ENCODE measurements at places on chromosomes 5 and 9.

DNA sequence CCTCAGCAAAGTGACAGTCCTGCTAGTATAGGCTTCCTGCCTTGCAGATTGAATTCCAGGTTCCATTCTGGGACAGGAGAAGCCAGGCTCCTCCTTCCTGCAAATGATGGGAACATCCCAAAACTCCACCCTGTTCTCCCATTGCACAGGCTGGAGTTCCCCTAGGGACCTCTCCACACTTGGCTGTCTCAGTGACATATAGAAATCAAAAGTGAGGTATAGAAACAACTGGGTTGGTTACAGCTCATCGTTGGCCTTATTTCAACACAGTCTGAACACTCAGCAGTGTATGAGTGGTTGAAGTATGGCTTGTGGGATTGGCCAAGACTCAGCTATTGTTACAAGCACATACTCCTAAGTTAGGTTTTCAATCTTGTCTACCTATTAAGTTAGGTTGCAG, 157.8 kb upstream of the FTMT start:
- DNase-seq: no peak

DNA sequence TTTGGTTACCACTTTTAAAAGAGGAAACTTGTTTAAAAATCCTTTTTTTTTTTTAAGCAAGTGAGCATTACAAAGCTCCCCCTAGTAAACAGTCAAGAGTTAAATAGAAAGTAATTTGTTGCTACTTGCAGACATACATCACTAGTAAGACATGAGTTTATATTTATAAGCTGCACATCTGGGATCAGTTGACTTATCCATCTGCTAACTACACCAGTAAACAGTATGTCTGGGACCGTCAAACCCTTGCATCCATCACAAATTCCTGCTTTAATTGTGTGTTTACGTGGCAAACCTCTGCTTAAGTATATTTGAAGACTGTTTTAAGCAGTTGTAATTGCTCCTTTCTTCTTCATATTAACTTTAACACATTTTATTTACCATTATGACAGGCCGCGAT, 146.8 kb downstream of the EBF1 start:
- no peak for DNase-seq

DNA sequence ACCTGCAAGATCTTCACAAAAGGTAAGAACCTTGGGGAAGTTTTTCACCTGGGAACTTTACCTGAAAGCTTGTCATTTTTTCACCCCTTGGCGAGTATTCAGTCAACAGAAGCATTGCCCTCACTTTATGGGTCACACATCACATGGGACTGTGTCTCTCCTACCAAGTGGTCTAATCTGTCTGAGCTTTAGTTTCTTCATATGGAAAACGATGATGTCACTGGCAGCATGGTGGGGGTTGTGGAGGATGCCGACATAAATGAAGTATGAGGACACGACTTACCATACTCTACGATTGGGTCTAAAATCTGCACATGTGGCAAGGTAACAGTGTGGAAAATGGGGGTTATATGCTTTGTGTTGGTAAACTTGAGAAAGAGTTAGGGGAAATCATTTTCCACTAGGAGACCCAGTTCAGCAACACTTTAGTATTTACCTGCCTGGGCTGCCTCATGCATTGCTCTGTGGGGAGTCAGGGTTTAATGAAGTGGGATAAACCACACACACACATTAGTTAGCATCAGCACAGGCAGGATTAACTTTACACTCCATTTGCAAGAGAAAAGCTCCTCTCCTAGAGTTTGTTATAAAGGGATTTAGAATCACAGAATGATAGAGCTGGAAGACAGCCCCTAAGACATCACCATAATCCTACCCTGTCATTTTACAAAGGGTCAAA, 19.8 kb upstream of the PAX5 start:
- no peak for DNase-seq

DNA sequence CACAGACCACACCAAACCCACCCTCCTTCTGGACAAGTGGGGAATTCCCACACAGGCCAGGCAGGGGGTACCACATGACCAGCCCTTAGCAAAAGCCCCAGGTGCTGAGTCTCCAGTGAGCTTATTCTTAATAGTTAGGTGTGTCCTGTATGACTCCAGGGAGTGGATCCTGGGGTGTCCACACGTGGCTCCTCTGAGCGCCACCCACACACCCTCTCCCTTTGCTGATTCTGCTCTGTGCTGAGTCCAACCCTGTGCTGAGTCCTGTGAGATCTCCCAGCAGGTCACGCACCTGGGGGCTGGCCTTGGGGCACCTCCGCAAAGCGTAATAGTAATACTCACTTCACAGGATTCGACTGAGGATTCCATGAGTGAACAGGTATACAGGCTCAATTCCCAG, 12.7 kb downstream of the LRRC14B start:
- DNase-seq: no peak

DNA sequence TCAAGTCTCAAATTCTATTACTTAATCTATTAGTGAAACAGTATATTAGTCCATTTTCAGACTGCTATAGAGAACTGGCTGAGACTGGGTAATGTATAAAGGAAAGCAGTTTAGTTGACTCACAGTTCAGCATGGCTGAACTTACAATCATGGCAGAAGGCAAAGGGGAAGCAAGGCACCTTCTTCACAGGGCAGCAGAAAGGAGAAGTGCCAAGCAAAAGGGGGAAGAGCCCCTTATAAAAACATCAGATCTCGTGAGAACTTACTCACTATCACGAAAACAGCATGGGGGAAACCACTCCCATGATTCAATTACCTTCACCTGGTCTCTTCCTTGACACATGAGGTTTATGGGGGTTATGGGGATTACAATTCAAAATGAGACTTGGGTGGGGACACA, 67.9 kb upstream of the CHSY3 start:
- DNase-seq: no peak

- no peak for DNase-seq
These were observed 20.9 kb upstream of the SYNPO start for GRCh38 chr5:150619359-150620230.

DNA sequence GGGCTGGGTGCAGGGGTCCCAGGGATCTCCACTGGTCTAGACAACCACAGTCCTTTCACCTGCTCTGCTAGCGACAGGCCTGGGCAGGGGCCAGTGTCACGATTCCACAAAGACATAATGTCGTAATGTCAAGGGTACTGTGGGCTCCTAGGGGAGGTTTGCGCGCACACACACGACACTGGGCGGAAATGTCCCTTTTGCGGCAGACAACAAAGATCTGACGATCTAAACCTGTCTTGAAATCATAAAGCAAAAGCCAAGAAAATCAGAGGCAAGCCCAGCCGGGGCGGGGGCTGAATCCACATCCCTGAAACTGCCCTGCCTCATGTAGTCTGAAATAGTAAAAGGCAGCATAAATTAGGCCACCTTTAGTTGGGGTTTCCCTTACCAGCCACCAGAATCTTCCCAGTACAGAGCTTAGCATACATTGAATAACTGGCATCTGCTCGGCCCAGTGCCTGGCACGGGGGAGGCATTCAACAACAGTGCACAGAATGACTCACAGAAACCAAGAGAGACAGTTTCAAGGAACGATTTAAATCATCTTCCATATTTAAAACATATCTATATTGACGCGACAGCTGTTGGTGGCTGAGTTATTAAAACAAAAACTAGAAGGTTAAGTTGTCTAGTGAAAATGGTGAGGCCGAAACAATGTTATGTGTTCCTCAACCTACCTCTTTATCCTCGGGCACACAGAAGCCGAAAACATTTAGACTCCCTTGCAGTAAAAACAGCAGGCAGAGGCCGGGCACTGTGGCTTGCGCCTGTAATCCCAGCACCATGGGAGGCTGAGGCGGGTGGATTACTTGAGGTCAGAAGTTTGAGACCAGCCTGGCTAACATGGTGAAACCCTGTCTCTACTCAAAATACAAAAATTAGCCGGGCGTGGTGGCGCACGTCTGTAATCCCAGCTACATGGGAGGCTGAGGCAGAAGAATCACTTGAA, 151.0 kb downstream of the MYO10 start:
- no peak for DNase-seq

DNA sequence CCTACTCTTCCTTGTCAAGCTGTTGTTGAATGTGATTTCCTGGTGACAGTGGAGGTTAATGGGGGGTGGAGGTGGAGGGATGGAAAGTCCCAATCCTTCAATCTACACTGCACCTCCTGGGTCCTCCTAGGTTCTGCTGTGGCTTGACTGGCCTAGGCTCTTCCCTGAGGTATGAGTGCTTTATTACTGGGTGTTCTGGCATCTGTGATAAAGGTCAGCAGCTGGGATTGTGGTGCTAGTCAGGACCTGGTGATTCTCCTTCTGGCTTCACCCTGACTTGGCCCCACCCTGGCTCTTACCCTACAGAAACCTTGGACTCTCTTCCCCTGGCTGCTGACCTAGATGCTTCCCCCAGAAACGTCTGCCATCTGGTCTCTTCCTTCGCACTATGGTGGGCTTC, 194.3 kb downstream of the ARHGEF28 start:
- DNase-seq: no peak

GRCh38 chr9:35812025-35812602, at the start of gene SPAG8:
Gene SPAG8, minus strand, starts transcription at chr9:35812262. Its CDS starts 115 bp downstream, at chr9:35812147.
- DNase-seq: peak; percentile 98

DNA sequence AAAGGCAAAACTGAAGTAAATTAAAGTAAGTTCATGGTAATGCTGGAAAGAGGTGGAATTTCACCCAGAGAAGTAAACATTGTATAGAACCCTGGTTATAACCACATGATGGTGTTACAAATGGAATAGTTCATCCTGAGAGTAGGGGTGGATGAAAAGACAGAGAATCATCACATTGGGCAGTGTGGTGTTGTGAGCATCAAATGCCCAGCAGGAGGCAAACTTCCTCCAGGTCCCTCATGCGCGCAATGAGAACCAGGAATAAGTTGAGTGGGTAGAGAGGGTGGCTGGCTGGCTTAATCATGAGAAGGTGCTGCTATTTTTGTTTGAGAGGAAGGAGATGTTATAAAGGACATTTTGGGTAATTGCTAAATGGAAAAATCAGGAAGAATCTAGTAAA, 163.3 kb upstream of the HMHB1 start:
- peak; percentile 11 for DNase-seq

GRCh38 chr5:10775646-10776045, 14.6 kb upstream of the DAP start:
- no peak for DNase-seq

GRCh38 chr5:10420932-10421331, 20.7 kb upstream of the ROPN1L start:
- DNase-seq: no peak

GRCh38 chr9:17578911-17579793, at the start of gene SH3GL2:
Gene SH3GL2, plus strand, starts transcription at chr9:17579066.
- no peak for DNase-seq

GRCh38 chr5:150515446-150515845, 7.5 kb downstream of the NDST1 start:
- no peak for DNase-seq

DNA sequence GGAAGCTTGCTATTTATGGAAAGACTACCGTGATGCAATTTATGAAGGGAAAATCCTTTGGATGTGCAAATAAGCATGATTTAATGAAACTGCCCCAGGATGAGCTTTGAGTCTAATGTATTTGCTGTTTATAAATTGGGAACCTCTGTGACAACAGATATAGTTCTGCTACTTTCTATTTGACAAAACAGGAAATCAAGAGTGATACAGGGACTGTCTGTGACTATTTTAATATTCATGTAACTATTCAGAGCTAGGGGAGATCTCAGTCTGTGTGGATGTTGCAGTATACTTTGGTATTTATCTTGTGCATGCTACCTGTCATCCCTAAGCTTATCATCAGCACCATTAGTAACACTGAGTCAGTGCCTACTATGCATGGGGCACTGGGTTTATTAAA, 132.1 kb downstream of the PDZD2 start:
- no peak for DNase-seq

GRCh38 chr9:94900222-94901018, 173.9 kb downstream of the AOPEP start:
- no peak for DNase-seq

DNA sequence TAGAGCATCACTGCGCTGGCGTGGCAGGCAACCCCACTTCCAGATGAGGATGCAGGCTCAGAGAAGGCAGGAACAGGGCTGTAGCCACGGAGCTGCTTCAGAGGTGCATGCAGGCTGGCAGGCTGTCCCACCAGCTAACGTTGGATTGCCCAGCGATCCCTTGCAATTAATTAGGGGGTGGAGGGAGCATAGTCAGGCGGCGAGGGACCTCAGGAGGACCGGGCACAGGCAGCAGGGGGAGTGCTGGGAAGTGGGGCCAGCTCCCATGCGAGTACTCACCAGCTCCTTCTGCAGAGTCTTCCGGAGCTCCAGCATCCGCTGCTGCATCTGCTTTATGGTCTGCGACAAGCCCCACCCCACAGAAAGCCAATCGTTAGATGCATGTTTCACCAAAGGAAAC, 20.3 kb downstream of the ARPC5L start:
- no peak for DNase-seq

GRCh38 chr5:16727755-16728325, 111.0 kb upstream of the RETREG1 start:
- no peak for DNase-seq

- DNase-seq: no peak
These were observed 93.7 kb downstream of the C9orf152 start for GRCh38 chr9:110114086-110114858.

DNA sequence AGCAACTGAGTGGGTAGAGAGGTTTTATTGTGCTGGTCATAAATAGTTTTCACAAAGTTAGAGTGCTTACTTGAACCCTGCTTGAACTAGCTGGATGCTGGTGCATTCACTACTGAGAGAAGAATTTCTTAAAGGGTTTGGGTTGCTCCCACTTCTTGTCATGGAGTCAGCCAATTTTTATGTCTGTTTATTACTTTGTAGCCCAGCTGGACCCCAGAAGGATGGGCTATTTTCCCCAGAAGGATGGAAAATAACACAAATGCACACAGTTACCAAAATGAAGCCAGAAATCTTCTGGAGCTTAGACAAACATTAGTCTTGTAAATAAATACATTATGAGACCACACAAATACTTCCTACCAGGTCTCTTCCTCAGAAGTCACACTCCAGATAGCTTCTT, 480.8 kb upstream of the TNC start:
- DNase-seq: no peak

- DNase-seq: no peak
These were observed 21.9 kb upstream of the TNFSF15 start for GRCh38 chr9:114827641-114828302.

DNA sequence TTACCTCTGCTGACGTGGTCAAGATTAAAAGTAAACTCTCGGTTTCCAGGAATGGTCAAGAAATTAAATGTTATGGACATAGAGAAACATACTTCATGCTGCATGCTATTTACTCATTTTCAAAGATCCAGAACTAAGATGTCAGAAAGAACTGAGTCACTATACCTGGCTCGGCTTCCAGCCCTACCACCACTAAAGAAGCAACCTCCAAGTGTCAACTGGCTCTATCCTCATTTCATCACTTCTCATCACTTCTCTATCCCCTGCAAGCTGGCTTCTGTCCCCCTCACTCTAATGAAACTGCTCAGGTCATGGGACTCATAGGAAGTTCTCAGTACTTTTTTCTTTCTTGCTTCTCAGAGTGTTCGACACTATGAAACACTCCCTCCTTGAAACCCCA, 116.2 kb downstream of the CDK5RAP2 start:
- no peak for DNase-seq

- no peak for DNase-seq
These were observed 297.8 kb downstream of the FBXL17 start for GRCh38 chr5:108084105-108084504.
